Esophagus squamous epithelium (tissue), 5 donors: ENCODE measurements at places on chromosomes 4 and X.

- DNase-seq = no peak
These were observed 125.0 kb upstream of the SMIM10 start for GRCh38 chrX:134865682-134866255.

- no peak for DNase-seq
These were observed 601.7 kb upstream of the GRIA3 start for GRCh38 chrX:122582280-122582974.

DNA sequence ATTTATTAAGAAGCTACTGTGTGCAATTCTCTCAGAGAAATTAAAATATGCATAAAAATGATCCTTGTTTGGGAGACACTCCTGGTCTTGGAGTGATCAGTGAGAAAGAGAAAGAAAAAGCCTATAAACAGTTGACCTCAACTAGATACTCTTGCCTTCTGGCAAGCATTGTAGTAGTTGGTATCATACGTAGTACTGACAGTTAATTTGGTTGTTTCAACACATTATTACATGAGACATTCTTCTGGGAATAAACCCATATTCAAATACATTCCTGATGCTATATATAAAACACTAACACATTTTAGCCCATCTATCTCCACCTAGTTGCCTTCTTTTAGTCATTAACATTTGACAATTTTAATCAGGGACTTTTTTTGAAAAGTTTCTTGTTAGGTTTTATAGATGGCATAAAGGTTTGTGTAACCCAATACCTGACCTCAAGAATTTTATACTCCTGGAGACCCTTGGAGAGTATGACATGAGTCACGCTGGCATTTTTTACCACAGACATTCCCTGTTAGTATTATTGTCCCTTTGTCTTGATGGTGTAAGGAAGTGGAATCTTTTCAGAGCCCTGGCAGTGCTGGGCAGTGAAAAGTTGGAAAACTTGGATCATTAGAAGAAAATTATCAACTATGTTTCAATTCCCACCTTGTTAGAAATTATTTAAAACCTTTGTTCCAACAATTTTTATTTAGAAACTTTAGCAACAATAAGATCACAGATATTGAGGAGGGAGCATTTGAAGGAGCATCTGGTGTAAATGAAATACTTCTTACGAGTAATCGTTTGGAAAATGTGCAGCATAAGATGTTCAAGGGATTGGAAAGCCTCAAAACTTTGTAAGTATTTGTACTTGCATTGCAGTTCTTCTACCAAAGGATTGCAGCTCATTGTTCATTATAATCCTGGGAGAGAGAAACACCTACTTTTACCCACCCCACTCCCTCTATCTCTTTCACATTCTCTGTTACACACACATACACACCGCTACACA, 167.1 kb upstream of the PACRGL start:
- DNase-seq = no peak

GRCh38 chr4:110636171-110636679, 13.3 kb upstream of the PITX2 start:
- DNase-seq = no peak

GRCh38 chr4:128573781-128574508, 235.6 kb upstream of the JADE1 start:
- DNase-seq = no peak

DNA sequence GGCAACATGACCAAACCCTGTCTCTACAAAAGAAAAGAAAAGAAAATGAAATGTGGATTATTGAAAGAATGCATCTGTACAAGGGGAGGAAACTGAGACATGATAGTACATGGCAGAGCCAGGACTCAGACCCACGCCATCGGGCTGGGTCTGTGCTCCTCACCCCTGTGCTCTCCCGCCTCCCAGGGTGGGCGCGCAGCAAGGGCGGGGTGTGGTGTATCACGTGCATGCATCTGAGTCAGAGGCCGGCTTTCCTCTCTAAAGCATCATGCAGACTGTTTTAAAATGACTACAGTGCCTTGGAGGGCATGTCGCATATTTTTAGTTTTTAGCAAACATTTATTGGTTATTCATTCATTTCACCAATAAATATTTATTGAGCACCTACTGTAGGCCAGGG, 47.8 kb downstream of the HTT-AS start:
- DNase-seq = no peak

GRCh38 chr4:85672959-85673358, 198.0 kb downstream of the ARHGAP24 start:
- DNase-seq = no peak

- no peak for DNase-seq
These were observed 10.8 kb upstream of the PITX2 start for GRCh38 chr4:110633358-110634341.

DNA sequence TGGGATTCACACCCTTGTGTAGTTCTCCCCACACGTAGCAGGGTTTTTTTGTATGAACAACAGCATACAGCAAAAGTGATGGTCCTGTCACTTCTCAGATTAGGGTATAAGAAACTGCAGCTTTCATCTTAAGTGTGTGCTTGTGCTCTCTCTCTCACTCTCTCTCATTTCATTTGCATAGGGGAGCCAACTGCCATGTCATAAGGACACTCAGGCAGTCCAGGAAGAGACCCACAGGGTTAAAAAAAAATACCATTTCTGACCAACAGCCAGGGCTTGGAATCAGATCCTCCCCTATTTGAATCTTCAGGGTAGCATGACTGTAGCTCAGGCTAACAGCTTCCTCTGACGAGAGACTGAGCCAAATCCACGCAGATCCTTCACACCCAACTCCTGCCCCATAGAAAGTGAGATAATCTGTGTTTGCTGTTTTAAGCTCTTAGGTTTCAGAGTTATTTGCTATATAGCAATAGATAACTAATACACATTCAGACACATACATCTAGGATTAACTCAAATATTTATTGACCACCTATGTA, 331.2 kb downstream of the PAPSS1 start:
- DNase-seq = no peak

DNA sequence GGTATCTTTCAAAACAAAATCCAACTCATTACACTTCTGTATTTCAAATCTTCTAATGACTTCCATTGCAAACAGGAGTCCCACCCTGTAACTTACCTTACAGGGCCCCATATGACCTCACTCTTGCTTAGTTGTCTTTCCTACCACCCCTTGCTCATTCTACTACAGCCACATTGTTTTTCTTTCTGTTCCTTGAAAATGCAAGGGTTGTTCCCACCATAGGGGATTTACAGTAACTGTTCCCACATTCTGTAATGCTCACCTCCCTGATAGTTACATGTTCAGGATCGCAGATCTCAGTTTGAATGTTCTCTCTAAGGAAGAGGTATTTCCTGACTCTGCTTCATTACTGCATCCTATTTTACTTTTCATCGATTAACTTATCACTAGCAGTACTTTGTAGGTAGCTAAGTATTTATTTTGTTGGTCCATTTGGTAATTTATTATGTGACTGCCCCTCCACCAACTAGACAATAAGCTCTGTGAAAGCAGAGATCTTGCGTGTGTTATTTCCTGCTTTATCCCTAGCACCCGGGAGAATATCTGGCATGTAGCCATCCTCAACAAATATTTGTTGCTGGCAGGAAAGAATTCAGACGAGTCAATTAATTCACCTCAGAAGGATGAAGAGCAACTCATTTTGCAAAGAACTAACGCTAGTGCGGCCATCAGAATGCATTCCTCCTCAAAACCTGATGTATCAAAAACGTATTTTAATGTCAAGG, 21.4 kb downstream of the MAOB start:
- no peak for DNase-seq

- DNase-seq = no peak
These were observed 34.5 kb upstream of the HELT start for GRCh38 chr4:184983672-184984356.

DNA sequence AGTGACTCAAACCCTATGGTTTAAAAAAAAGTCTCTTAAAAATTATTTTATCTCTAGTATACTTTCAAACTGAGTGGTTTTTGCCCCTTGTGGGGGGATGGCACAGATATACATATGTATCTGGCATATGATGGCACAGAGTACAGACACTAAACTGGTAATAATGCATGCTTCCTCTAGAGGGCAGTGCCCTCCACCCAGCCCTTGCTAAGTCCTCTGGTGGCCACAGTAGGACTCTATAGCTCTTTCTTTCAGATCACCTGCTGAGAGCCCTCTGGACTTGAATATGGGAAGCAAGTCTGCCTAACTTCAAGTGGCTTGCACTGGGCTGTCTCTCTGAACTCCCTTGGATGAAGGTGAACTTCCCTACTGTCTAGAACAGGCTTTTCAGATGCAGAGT, 66.3 kb downstream of the TSPAN7 start:
- no peak for DNase-seq

- DNase-seq = no peak
These were observed 343.7 kb downstream of the MID1IP1 start for GRCh38 chrX:39144956-39145355.

DNA sequence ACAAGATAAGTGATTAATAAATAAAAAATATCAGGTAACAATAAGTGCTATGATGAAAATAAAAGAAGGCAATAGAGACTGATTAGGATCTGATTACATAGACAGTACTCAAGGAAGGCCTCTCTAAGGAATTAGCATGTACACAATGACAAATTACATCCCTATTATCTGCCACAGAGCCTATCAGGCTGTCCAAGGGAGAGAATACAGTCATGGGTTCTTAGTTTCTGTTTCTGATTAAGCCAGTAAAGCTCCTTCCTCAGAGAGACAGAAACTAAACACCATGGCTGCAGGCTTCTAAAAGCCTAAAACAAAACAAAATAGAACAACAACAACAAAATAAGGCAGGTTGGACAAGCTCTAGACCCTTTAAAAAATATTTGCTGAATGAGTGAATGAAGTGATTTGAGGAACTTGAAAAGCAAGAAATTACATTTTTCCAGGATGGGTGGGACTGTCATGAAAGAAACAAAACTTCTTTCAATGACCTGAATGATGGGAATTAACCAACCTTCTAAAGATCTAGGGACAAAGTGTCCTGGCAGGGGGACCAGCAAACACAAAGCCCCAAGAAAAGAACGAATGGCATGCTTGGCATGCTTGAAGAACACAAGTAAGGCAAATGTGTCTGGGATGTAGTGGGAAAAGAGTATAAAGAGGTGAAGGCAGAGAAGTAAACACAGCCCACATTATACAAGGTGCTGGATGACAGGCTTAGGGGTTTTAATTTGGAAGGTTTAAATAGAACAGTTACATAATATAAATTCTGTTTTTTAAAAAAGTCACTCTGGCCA, 44.1 kb downstream of the NAA11 start:
- DNase-seq = no peak

DNA sequence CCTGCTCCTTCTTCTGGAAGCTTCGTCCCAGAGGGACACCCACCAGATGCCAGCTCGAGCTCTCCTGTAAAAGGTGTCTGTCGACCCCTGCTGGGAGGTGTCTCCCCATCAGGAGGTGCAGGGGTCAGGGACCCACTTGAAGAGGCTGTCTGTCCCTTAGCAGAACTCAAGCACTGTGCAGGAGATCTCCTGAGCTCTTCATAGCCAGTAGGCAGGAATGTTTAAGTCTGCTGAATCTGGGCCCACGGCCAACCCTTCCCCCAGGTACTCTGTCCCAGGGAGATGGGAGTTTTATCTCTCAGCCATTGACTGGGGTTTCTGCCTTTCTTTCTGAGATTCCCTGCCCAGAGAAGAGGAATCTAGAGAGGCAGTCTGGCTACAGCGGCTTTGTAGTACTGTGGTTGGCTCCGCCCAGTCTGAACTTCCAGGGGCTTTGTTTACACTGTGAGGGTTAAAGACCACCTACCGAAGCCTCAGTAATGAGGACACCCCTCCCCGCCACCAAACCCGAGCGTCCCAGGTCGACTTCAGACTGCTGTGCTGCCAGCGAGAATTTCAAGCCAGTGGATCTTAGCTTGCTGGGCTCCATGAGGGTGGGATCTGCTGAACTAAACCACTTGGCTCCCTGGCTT, 1383.0 kb upstream of the TENM3 start:
- DNase-seq = no peak

DNA sequence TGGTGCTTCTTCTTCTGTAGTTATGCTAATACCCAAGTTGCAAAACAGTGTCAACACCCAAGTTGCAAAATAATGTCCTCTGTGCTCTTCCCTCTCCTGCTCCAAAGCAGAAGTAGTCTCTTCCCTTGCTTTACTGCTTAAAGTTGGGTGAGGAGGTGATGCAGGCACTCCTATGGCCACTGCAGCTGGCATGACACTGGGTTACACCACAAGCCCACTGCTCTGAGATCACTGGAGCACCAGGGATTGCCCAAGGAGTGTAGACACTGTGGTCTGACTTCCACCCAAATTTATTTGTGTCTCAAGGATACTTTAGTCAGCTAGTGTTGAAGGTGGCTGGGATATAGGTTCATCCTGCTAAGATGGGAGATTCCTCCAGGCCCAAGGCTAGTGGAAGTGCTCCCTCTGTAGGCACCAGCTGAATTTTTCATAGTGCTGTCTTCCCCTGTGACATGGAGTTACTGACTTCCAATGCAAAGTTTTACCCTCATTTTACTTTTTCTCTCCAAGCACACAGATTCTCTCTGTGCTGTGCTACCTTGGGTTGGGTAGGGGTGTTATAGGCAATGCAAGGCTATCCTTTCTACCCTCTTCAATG, 196.2 kb upstream of the TENT5D start:
- no peak for DNase-seq

- DNase-seq = no peak
These were observed 227.0 kb downstream of the DKK2 start for GRCh38 chr4:106809076-106809475.

DNA sequence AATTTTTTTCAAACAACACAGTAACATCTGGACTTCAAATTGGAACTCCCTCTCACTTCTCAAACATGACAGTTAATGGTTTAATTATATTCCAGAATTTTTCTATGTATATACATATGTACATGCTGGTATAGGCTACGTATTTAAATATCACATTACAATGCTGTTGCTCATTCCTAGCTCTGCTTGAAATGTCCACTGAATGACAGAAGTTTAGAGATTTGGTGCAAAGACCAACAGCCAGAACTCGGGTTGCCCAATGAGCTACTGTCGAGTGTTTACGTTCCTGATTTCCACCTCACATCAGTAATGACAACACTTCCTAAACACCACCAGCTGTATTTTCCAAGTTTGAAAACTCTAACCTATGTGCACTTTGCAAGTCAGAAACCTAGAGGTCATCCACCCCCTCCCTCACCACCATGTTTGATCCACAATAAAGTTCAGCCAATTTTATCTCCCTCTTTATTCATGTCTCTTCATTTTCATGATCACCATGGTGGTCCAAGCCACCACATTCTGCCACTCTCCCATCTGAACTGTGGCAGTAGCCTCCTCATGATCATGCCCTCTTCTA, 49.3 kb upstream of the RPL34 start:
- no peak for DNase-seq

GRCh38 chr4:138909587-138909986, 106.0 kb upstream of the NOCT start:
- no peak for DNase-seq

GRCh38 chr4:77844363-77844762, 18.3 kb upstream of the MRPL1 start:
- DNase-seq = no peak

DNA sequence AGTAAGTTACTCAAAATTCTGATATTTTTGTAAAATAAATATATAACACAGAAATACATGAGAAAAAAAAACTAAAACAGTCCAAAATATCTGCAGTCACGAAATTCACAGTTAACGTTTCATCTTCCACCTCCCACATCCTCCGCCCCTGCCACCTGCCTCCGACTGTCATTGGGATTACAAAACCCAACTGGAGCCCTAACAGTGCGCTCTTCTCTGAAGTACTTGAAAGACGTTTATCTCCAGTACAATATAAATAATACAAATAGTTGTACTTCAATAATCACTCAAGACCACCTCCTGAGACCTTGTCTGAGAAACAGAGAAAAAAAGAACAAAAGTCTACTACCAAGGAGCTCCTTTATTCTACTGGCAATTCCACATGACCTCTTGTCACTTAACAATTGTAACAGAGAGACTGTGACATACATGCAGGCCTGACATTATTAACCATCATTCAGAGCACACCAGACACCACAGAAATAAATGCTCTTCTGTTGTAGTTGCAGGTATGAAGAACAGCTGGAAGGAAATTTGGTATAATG, 280.6 kb downstream of the PPP3CA start:
- no peak for DNase-seq
